Foreskin melanocyte (primary cell): ENCODE measurements at places on chromosomes 7 and 10.

GRCh38 chr7:44697136-44698045 lies 51.3 kb upstream of the ZMIZ2 start:
- DNase-seq = no peak

DNA sequence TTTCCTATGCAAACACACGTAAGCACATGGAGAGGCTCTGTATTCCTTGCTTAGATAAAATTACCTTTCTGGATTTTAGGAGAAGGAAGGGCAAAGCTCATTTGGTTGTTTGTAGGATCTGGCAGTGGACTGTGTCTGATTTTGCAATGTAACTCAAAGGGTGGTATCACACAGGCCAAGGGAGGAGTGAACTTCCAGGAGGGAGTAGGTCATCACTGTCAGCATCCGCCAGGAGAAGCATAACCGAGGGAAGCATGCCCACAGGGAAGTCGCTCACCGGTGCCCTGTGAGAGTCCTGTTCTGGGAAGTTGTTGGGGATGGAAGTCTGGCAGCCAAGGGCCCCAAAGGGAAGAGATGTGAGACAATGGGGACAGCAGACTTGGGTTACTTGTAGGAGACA lies 74.4 kb downstream of the CFAP58 start:
- DNase-seq = no peak

DNA sequence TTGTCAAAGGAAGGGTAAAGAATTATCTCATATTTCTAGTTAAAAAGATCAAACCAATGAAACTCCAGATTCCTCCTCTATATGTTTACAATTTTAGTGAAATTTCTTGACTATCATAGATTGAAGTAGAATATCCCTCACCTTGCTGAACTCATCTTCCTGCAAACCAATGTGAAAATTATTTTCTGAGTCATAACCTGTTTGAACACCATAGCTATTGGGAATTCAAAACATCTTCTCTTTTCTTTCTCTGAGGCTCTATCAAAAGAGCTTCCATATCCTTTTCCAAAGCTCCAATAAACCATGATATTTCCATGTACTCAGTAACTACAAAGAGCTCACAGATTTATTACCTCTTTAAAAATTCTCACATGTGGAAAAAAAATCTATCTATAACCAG lies 134.3 kb downstream of the DOCK4 start:
- no peak for DNase-seq

- DNase-seq = no peak
Measured at GRCh38 chr7:116339564-116339963, 129.2 kb downstream of the TES start.

- DNase-seq = no peak
Measured at GRCh38 chr10:104013489-104013888, 46.5 kb downstream of the SLK start.

GRCh38 chr10:72261784-72262404 lies 11.8 kb upstream of the DDIT4 start:
- DNase-seq = no peak

- DNase-seq = no peak
Measured at GRCh38 chr7:64045301-64046040, at the start of gene ZNF727. ZNF727 (plus strand) TSS chr7:64045434; CDS start chr7:64045622, 188 bp downstream.
